ENCODE measurements at places on chromosomes 7 and 10.

GRCh38 chr7:97015279-97015678 is 9.4 kb downstream of the DLX5 start:
- no peak for DNase-seq

GRCh38 chr7:1403638-1404459 is 55.4 kb downstream of the MICALL2 start:
- DNase-seq = peak; percentile 50

DNA sequence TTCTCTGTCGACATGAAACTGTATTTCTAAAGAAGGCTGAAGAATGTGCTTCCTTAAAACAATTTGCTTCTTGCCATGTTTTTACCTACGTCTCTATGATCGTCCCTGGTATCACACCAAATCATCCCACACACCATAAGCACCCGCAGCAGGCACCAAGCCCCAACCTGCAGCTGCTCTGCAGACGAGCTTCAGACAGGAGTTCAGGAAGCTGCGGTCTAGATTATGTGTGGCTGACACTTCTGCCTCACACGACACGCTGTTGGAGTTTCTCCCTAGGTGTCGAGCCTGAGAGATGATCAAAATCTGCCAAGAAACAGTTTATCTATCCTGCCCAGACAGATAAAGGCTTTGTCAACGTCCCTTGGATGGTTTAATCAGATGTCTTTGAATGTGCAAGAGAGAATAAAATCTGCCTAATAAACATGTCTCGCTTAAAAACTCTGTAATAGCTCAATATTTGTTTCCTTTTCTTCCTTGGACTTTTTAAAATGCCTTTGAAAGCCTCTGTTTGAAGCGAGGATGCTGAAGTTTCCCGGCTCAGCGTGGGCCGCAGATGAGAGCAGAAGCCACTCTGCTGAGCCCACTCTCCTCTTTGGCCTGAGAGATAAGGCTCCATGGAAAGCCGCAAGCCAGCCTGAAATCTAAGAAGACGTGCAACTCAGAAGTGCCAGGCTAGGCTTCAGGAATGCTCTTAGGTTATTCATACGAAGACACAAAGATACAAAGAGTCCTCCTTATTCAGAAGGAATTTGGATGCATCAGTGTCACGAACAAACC is 158.3 kb upstream of the PFKP start:
- peak; percentile 40 for DNase-seq

DNA sequence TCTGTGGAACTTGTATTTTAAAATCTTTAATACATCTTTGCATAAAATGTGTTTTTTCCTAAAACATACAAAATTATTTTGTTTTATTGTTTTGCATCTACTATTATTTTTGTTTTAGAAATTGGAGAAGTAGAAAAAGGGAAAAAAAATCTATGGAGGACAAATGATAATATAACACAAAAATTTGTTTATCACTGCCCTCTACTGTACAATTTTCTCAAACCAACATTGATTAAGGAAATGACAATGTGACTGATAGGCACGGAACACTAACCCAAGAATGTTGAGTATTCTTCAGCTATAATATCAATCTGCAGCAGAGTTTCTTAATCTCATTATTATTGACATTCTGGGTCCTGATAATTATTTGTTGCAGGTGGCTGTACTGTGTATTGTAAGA is 9.5 kb upstream of the ING3 start:
- DNase-seq = no peak

DNA sequence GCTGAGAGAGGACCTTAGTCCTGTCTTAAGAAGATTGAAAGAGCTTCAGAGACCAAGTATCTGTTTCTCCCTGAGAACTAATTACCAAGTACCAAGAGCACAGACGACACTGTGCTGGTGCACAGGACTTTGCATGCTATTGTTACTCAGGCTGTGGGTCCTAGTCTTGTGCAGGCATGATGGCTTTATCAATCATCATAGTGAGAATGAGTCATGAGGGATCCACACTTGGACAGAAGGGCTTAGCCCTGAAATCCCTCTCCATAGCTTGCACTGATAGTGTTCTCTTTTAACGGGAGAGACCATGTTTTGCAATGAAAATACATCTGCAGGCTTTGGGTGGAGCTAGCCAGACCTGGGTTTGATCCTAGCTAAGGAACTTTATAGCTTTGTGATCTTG is 93.3 kb downstream of the SORCS3 start:
- DNase-seq = no peak

DNA sequence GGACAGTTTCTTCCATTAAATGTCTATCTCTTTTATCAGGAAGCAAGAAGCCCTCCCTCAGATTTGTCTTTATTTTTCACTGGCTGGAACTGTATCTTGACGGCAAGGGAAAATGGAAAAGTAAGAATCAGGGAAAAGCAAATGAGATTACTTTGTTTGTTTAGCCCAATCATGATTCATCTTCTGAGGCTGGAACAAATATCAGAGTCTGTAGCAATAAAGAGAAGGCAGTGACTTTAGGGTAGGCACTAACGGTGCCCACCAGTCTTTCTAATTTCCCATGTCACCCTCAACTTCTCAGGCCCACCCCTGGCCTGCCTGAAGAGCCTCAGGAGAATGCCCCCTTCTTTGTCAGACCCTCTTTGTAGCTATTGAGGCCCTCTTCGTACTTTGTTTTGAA is 36.3 kb upstream of the GOLGA7B start:
- DNase-seq = no peak

DNA sequence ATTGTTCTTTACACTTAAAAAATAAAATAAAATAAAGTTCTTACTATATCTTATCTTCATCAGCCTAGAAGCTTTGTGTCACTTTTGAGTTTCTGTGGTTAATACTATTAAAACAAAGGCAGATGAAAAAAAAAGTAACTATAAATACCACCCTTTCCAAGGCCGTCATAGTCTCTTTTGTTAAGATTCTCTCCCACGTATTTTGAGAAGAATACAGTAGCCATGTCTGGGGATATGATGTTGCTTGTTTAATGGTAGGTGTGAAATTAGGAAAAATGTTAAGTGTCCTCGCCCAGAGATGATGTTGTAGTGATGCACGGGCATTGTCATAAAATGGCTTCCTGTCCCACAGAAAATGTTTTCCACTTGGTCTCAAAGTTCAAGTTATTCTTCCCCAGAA is 223.9 kb downstream of the NEBL start:
- DNase-seq = no peak

GRCh38 chr7:91181949-91182348 is 82.3 kb upstream of the FZD1 start:
- no peak for DNase-seq

GRCh38 chr7:96728139-96728538 is 18.5 kb upstream of the SEM1 start:
- no peak for DNase-seq

- peak; percentile 55 for DNase-seq
Measured at GRCh38 chr7:115679976-115680375, 350.6 kb downstream of the TFEC start.

DNA sequence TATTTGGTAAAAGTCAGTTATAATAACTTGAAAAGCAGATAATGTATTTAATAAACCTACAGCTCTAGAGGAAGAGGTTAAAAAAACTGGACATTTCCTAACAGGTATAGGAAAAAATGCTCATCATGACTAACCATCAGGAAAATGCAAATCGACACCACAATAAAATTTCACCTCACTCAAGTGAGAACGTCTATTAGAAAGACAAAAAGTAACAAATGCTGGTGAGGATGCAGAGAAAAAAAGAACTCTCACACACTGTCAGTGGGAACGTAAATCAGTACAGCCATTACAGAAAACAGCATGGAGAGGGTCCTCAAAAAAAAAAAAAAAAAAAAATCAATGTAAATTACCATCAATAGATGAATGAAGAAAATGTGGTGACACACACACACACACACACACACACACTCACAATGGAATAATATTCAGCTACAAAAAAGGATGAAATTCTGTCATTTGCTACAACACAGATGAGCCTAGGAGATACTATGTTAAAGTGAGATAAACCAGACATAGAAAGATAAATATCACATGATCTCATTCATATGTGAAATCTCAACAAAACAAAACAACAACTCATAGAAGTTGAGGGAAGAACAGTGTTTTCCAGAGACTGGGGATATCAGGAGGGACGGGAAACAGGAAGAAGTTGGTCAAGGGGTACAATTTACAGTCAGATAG is 20.1 kb downstream of the EPC1 start:
- no peak for DNase-seq

GRCh38 chr7:91784469-91784868 is 96.0 kb downstream of the MTERF1 start:
- DNase-seq = peak; percentile 2

DNA sequence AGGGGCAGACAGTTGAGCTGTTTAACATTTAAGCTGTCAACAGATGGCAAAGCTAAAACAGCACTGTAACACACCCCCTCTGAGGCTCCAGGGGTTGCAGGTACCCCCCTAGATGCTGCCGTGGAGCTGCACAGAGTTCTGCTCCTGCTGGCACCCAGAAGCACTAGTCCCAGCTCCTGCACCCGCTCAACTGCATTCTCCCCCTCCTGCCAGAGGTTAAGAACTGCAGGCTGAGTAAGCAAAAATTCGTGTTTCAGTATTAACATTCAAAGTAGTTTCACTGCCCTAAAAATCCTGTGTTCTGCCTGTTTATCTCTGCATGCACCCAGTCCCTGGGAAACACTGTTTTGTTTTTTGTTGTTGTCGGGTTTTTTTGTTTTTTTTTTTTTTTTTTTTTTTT is 790.8 kb upstream of the KCND2 start:
- DNase-seq = no peak

GRCh38 chr10:24731942-24732341 is 8.3 kb upstream of the ARHGAP21 start:
- DNase-seq = no peak

- DNase-seq = no peak
Measured at GRCh38 chr7:13742811-13743210, 246.7 kb downstream of the ETV1 start.

DNA sequence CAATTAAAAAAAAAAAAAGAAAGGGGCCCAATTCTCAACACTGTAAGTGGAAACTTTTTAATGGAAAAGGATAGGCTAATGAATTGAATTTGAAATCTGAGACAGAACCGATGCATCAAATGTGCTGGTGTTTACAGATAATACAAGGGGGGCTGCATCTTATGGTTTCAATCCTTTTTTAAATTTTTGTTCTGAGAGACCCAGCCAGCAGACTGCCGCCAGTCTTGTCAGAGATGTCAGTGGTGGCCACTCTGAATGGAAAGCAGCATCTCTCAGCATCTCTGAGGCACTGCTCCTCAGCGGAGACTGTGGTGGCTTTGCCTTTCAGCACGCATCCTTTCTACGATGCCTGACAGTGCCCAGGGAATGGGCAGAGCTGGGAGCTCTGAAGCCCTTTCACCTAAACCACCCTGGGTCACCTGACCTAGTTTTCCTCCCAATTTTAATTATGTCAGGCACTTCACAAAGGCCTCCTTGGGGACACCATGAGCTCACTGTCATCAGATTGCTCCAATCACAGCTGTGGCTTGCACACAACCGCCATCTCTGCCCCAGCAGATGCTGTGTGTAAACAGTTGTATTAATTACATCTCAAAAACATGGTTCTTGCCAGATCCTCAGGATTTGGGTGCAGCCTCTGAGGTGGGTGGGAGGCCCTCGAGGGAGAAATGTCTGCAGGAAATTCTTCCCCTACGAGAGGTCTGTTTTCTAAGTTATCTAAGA is 81.2 kb downstream of the EGFR start:
- DNase-seq = no peak

GRCh38 chr10:72126872-72127232 is 38.5 kb upstream of the SPOCK2 start:
- no peak for DNase-seq

DNA sequence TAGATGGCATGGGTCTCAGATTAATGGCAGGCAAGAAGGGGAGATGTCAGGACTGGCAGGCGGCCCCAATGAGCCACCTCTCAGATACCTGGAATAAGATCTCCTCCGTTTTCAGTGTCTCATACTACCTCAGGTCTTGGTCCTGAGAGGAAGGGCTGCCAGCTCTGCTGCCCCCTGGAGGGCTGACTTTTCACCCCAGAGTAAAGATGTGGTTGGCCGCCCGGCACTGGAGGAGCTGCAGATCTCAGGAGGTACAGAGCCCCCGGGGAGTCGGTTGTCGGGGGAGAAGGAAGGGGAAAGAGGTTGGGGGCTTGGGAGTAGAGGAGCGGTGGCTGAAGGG is 642 bp upstream of the COL13A1 start:
- DNase-seq = peak; percentile 62

GRCh38 chr7:117982071-117983055 is 109.1 kb upstream of the CTTNBP2 start:
- no peak for DNase-seq

DNA sequence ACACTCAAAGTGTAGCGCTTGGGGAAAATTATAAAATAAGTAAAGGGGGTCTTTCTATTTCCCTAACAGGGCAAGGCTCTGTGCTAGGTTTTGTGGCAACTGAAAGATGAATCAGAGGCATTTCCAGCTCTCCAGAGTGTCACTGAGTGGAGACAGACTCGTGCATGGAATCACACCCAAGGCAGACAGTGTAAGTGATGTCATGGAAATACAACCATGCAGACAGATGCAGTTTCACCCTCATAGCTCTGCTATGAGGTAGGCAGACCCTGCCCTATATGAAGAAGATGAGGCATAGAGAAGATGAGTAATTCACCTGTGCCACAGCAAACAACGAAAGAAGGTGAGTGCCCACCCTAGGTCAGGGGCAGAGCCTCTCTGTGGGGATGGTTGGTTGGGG is 57.2 kb upstream of the PITRM1 start:
- DNase-seq = no peak

- no peak for DNase-seq
Measured at GRCh38 chr10:15632456-15633091, 87.1 kb downstream of the ITGA8 start.

GRCh38 chr10:60572511-60573194 is 183.0 kb upstream of the ANK3 start:
- no peak for DNase-seq

GRCh38 chr7:20816372-20816959 is 29.8 kb upstream of the SP8 start:
- no peak for DNase-seq

- no peak for DNase-seq
Measured at GRCh38 chr10:13221572-13221971, 12.6 kb downstream of the UCMA start.

GRCh38 chr7:13717031-13717430 is 272.4 kb downstream of the ETV1 start:
- DNase-seq = no peak

DNA sequence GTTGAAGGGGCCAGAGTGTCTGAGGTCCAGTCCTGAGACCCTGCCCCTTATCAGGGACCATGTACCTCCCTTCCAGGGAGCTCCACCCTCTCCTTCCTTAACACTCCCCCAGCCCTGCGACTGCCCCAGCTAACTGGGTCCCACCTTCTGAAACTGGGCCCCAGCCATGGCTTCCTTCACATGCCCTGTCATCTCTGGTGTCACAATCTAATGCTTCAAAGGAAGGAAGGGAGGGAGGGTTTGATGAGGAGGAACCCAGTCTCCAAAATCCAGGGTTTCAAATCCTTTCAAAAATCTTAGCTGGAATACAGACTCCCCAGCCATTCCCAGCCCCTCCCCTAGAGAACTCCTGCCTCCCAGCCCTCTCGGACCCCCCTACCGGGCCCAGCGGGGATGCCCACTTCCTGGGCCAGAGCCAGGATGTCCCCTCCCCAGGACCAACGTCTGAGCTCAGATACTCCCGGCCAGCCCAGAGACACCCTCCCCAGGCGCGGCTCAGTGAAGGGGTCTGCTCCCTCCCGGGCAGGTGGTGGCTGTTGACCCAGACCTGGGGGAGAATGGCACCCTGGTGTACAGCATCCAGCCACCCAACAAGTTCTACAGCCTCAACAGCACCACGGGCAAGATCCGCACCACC is 18.0 kb downstream of the C10orf105 start:
- no peak for DNase-seq

All from hematopoietic multipotent progenitor cell (in vitro differentiated cells).